ENCODE measurements at places on chromosomes 3 and 15. TPM values are rescaled to one million over a fixed set of nuclear protein-coding genes. Genes with fewer than 3 reads are reported as not detected.

DNA sequence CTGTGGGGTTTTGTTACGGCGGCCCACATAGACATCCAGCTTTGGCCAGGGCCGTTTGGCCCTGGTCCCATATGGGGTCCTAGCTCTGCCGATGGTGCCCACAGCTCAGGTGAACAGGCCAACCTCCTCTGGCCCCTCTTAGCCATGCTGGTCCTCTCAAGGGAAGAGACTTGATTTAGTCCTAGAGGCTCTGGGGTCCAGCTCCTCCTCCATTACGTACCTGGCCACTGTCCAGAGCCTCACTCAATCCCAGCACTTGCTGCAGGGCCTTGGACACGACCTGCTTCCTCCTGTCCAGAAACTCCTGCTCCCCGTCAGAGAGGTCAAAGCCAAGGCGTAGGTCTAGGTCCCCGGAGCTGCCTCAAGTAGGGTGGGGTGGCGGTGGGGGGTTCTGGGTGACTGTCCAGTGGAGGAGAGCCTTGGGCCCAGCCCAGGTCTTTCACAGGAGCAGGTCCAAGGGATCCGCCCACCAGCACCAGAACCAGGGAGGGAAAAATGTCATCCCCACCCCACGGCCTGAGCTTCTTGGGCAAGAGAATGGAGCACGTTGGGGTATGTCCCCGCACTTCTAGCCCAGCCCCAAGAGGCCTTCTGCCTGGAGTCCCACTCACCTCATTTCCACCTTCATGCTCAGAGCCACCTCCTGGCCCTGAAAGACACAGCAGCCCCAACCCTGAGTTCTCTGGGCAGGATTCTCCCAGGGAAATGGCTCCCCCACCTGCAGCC, 6.8 kb downstream of the PLA2G4F start:
- no peak for DNase-seq

DNA sequence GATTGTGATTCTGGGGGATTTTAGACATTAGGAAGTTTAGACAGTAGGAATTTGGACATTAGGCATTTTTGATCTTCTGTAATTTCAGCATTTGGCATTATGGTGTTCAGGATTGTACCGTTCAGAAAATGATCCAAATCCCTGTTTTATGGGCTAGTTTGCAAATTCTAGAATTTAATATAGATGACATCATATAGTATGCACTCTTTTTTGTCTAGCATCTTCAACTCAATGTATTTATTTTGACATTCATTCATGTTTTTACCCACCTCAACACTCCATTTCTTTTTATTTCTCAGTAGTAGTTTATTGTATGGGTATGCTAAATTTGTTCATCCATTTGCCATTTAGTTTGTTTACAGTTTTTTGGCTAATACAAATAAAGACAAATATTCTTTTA, 105.3 kb upstream of the ZPLD1 start:
- DNase-seq, result no peak

- DNase-seq, result no peak
These were observed 164.0 kb downstream of the NR2F2 start for GRCh38 chr15:96494505-96494904.

DNA sequence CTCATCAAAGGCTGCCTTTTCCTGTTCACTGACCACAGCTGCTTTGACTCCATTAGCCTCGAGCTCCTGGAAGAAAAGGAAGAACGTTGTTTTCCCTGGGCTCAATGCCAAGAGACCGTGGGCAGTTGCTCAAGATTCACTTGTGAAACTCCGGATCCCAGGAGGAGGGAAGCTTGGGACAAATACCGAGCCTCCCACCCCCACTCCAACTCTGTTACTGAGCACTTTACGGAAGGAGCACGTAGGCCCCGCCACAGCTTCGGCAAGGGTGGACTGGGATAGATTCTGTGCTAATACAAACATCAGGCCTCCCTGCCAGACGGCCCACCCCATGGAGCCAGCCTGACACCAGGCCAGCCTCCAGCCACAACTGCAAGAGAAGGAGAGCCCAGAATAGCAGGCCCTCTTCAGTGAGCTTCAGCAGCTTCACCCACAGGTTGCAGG, 10.8 kb upstream of the FANCD2 start:
- peak; percentile 90 for DNase-seq

Gene C15orf62
- 0.33 TPM for polyA plus RNA-seq
